Hypothalamus (tissue), 51 donors: ENCODE measurements at places on chromosomes 2 and 18.

DNA sequence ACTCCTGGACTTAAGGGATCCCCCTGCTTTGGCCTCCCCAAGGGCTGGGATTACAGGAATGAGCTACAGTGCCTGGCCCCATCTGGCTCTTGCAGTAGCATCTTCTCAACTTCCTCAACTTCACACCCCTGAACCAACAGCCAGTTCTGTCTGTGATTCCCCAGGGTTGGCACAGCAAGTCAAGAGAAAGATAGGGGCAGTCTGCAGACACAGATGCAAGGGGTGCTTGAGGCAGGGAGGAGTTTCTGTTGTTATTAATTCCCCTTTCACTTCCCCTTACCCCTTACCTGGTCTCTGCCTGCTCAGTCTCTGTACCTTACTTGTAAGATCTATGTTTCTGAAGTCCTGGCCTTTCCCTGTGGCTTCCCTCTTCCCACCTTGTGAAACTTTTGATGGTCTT lies 54.1 kb upstream of the MEX3C start:
- DNase-seq = no peak

DNA sequence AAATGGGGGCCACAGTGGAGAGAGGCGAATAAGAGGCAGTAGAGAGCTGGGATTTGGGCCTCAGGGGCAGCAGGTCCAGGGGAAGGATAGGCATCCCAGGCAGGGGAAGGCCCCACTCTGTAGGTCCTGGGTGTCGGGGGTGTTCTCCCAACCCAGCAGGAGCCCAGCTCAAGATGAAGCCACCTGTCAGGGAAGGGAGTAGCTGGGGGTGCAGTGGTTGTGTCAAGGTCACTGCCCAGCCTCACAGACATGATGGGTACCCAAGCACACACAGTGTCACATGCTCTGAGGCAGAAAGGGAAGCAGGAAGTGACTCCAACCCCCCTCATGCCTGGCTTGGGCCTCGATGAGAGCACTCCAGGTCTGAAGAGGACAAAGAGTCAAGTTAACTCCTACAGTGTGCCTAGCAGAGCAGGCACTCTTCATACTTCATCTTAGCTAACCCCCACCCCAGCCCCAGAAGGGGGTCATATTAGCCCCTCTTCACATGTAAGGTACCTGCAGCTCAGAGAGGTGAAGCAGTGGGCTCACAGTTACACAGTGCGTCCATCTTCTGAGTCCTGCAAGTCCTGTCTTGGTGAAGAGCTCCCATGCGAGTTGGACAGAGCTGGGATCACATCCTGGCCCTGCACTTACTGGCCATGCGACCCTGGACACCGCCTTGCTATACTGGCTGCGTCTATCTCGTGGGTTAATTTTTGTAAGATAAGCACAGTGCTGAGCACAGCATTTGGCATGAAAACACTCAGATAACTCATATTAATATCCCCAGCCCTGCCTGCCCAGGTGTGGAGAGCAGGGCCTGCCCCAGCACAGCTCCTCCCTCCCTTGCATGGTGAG lies 72.6 kb upstream of the DAPL1 start:
- DNase-seq = no peak

- DNase-seq = no peak
These were observed 1.6 kb downstream of the PDCD1 start for GRCh38 chr2:241857041-241857541.

DNA sequence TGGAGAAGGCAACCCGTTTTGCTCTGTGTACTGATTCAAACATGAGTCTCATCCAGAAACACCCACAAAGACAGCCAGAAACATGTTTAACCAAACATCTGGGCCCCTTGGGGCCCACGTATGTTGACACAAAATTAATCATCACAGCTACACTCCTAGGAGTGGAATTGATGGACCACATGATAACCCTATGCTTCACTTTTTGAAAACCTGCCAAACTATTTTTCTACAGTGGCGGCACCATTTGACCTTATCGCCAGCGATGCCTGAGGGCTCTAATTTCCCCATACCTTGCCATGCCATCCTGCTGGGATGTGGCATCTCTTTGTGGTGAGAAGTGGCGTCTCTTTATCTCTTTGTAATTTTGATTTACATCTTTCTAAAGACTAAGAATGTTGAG lies 38.5 kb downstream of the PSMG2 start:
- DNase-seq = no peak

- no peak for DNase-seq
These were observed 387.9 kb upstream of the MYT1L start for GRCh38 chr2:2719015-2719414.
